ENCODE measurements at places on chromosomes 4 and X.

- no peak for DNase-seq
These were observed 16.3 kb upstream of the ATP6AP2 start for GRCh38 chrX:40564447-40564846.

GRCh38 chrX:113059714-113060113 is 219.1 kb upstream of the AMOT start:
- DNase-seq, result no peak

DNA sequence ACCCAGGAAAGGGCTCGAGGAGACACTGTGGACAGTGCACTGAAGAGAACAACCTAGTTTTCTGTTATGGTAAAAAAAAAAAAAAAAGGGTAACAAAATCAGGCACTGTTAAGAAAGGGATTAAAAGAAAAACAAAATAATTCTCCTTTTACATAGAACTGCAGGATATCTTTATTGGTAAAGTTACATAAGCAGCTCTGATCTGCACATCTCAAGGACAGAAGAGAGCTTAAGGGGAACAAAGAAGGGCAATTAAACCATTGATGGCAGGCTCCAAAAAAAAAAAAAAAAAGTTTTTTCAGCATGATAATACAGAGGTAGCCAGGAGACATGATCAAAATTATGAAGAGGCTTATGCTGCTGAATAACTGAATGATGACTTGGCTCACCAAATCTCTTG is 85.0 kb downstream of the HDAC8 start:
- DNase-seq, result no peak

DNA sequence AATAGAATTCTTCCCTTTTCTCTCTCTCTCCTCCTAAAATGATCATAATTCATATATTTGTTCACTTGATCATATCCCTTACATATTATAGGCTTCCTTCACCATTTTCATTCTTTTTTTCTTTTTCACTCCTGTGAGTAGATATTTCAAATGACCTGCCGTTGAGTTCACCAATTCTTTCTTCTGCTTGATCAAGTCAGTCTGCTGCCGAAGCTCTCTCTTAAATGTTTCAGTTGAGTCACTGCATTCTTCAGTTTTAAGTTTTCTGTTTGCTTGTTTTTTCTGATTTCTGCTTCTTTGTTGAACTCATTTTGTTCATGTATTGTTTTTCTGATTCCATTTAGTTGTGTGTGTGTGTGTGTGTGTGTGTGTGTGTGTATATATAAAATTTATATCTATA is 354.3 kb downstream of the GPAT3 start:
- no peak for DNase-seq

DNA sequence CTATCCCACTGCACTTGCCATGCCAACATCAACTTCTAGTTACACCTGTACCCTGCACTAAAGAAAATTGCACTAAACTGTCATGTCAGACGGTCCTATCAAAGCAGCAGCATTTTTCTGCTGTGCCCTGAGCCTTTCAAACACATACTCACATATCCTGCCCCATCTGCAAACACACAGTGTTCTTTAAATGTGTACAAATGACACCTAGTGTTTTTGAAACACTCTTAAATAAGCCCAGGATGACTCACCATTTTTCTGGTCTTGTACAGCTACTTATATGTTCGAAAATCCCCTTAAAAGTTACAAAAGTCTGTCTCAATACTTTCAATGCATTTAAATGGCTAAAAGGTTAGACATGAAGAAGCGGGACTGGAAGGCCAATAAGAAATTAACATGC is 346.7 kb upstream of the PPARGC1A start:
- DNase-seq, result no peak

Data from ascending aorta (tissue), 2 donors.